ENCODE measurements at places on chromosomes 5 and 9.

- H3K36me3 ChIP-seq: no peaks in the 10 kb centered on the region
- no peaks in the 10 kb centered on the region for H3K4me1 ChIP-seq
- H3K27ac ChIP-seq: no peak overlapping the region
- H3K4me3 ChIP-seq: no peak overlapping the region
- no peak for DNase-seq
These were observed 262.9 kb downstream of the IRX1 start for GRCh38 chr5:3858524-3858923.

- peaks cover 64% of the 10 kb centered on the region for H3K4me1 ChIP-seq
- H3K27me3 ChIP-seq: no peaks in the 10 kb centered on the region
- peak overlapping the region; percentile 22 for H3K4me3 ChIP-seq
These were observed 49.2 kb downstream of the CNTRL start for GRCh38 chr9:121123816-121124535.

GRCh38 chr5:96602776-96603175 is 59.4 kb upstream of the CAST start:
- H3K4me1 ChIP-seq: peaks cover 4% of the 10 kb centered on the region
- peaks cover 18% of the 10 kb centered on the region for H3K27me3 ChIP-seq
- no peak for DNase-seq
- no peak overlapping the region for H3K27ac ChIP-seq
- no peak overlapping the region for H3K4me3 ChIP-seq

DNA sequence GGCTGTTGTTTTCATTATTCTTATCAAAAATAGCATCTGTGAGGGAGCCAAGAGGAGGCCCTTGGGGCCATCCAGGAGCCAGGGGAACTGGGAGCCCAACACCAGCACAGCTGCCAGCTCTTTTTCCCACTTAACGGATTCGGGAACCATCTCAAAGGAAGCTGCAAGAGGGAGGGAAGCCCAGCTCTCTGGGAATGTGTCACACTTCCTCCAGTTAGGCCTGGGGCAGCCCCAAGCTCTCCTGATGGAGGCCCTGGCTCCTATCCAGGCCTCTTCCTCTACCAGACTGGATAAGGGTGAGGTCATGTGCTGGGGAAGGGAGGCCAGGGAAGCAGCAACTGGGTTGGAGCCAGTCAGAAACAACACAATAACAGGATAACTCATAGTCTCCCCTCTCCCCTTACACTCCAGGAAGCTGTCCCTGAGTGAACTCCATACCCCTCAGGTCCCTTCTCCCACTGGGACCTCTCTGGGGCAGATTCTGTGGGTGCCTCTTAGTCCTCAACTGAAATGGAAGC is 12.7 kb downstream of the CSF2 start:
- no peak for DNase-seq
- no peak overlapping the region for H3K4me3 ChIP-seq
- peaks cover 46% of the 10 kb centered on the region for H3K4me1 ChIP-seq
- H3K27me3 ChIP-seq: no peaks in the 10 kb centered on the region
